ENCODE measurements at places on chromosomes 3 and 15. TPM values are rescaled to one million over a fixed set of nuclear protein-coding genes. Genes with fewer than 3 reads are reported as not detected.

DNA sequence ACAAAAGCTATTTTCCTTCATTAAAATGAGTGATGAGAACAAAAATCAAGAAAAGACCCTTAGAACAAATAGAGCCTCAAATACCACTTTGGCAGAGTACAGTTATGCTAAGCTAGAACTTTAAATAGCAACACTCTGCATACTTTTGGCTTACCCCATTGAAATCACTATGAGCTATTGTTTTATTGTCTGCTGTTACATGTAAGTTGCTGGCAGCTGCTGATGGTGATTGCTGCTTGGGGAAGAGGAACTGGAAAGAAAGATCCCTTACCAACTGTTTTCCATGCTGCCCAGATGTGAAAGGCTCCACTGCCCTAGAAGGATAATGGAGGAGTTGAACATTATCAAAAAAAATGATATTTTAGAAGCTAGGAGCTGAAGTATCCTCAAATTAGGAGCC is 135.4 kb downstream of the SYNPR start:
- DNase-seq: no peak
- H3K27me3 ChIP-seq: no peaks in the 10 kb centered on the region
- no peak overlapping the region for H3K27ac ChIP-seq
- H3K36me3 ChIP-seq: no peaks in the 10 kb centered on the region

GRCh38 chr3:129016720-129017483 is 15.8 kb downstream of the EFCC1 start:
- DNase-seq: peak; percentile 59
- H3K27ac ChIP-seq: peak overlapping the region; percentile 87
- no peaks in the 10 kb centered on the region for H3K27me3 ChIP-seq
- H3K36me3 ChIP-seq: no peaks in the 10 kb centered on the region

DNA sequence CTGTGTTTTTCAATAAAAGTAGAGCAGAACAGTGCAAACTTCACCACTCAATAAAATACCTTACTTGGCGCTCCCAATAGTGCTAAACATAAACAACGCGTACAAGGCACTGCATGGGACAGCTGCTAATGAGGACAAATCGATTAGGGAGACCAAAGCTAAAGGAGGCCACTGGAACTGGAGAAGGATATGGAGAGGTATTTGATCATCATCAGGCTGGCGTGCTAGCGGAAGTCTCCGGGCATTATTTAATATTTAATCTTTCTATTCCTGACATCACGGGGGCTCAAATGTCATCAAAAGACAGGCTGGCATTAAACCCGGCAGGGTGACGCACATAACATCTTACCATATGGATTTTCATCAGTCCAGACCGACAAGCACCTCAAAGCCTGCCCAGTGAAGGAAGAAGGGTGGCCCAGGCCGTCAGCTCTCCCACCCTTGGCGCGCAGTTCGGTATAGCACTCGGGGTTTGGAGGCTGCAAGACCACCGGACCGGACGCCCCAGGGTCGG is 604 bp downstream of the CCPG1 start:
- H3K4me3 ChIP-seq: peak overlapping the region; percentile 91
- no peaks in the 10 kb centered on the region for H3K36me3 ChIP-seq
- no peak for DNase-seq
- no peaks in the 10 kb centered on the region for H3K27me3 ChIP-seq
- peaks cover 40% of the 10 kb centered on the region for H3K4me1 ChIP-seq

DNA sequence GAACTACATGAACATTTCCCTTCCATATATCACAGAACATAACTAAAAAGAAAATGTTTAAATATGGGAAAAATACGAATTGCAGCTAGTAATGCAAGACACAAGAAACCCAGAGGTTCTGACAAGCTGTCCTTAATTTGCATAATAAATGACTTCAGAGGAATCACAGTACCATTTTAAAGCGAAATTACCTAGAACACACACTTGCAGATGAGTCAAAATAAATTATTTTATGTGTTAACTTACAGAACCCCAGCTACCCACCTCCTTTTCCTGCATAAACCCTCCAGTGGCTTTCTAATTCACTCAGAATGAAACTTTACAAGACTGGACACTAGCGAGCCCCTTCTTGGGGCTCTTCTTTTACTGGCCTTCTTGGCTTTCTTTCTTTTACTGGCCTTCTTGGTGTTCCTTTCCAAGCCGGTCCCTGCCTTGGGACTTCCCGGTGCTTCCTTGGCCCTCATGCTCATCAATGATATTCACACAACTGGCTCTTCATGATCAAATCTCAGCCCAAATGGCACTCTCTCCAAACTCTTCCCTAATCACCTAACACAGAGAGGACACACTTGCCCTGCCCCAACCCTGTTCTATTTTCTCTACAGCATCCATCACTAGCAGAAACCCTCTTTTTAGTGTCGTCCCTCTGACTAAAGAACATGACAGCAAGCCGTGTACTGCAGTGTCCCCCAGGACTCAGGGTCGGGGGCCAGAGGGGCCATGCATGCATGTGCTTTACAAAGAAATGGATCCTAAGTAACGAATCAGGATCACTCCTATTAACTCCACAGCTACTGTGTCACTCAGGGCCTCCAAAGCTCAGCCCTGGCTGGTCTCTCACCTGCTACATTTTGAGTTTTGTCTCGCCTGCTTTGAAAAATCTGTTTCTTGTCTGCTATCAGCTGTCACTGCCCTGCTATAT is 4.8 kb downstream of the CHSY1 start:
- peaks cover 84% of the 10 kb centered on the region for H3K4me1 ChIP-seq
- H3K27ac ChIP-seq: peak overlapping the region; percentile 67
- peaks cover 72% of the 10 kb centered on the region for H3K36me3 ChIP-seq

GRCh38 chr15:86044981-86045380 is 34.7 kb upstream of the AGBL1 start:
- no peak overlapping the region for H3K4me3 ChIP-seq
- no peak for DNase-seq
- no peaks in the 10 kb centered on the region for H3K4me1 ChIP-seq
- H3K27ac ChIP-seq: no peak overlapping the region

The ATRIP gene
- 13.4 TPM for total RNA-seq

The ALDH1A3 gene
- not detected for total RNA-seq

The BSN gene
- 0.03 TPM for total RNA-seq

The INAFM2 gene
- 8.9 TPM for total RNA-seq

DNA sequence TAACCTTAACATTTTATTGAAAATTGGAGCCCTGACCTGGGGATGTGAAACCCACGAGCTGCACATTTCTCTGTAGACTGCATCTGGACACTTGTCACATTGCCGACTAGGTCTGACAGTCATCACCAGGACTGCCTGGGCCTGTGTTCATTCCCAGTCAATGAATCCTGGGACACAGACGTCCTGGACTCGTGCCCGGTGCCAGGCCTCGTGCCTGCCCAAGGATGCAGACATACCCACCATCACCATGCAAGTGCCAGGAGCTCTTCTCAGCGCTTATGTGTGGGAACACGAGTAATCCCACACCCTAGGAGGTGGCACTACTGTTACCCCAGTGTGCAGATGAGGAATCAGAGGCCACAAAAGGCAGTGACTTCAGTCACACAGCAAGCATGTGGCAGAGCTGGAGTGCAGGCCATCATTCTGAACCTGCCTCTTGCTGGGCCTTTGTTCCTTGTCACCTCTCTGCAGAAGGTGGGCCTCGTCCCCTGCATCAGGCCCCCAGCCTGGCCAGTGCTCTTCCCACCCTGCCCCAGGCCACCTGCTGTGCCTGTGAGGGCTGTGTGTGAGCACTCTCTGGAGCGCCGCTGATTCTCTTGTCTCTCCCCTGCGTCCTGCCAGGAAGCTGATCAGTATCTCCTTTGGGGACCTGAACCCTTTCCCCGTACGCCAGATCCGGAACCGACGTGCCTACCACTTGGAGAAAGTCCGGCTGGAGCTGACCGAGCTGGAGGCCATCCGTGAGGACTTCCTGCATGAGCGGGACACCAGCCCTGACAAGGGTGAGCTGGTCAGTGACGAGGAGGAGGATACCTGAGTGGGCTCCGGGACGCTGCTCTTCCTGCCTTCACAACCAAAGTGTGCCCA is 58.5 kb downstream of the ADAMTS7 start:
- no peaks in the 10 kb centered on the region for H3K36me3 ChIP-seq
- no peaks in the 10 kb centered on the region for H3K27me3 ChIP-seq
- H3K27ac ChIP-seq: no peak overlapping the region
- H3K4me1 ChIP-seq: peaks cover 14% of the 10 kb centered on the region
- no peak overlapping the region for H3K4me3 ChIP-seq
- DNase-seq: no peak

DNA sequence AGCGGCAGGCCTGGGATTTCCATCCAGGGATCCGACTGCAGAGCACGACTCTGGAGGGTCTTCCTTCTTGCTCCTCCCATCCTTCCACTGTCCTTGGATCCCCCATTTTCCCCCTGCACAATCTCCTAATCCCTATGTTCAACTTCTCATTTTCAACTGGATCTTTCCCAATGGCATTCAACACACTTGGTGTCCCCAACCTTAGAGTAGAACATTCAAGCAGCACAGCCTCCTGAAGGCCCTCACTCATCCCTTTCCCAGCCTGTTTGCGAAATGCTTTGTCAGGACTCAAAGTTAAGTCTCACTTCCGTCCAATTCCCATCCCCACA is 32.3 kb downstream of the RPN1 start:
- H3K4me1 ChIP-seq: peaks cover 51% of the 10 kb centered on the region
- peaks cover 51% of the 10 kb centered on the region for H3K36me3 ChIP-seq
- no peak for DNase-seq
- H3K27me3 ChIP-seq: no peaks in the 10 kb centered on the region

- no peak overlapping the region for H3K4me3 ChIP-seq
- DNase-seq: no peak
- no peaks in the 10 kb centered on the region for H3K4me1 ChIP-seq
- no peaks in the 10 kb centered on the region for H3K27me3 ChIP-seq
- H3K36me3 ChIP-seq: no peaks in the 10 kb centered on the region
- no peak overlapping the region for H3K27ac ChIP-seq
Observed at GRCh38 chr3:41579861-41580260, 380.6 kb downstream of the CTNNB1 start.

The RTP1 gene
- total RNA-seq: not detected

DNA sequence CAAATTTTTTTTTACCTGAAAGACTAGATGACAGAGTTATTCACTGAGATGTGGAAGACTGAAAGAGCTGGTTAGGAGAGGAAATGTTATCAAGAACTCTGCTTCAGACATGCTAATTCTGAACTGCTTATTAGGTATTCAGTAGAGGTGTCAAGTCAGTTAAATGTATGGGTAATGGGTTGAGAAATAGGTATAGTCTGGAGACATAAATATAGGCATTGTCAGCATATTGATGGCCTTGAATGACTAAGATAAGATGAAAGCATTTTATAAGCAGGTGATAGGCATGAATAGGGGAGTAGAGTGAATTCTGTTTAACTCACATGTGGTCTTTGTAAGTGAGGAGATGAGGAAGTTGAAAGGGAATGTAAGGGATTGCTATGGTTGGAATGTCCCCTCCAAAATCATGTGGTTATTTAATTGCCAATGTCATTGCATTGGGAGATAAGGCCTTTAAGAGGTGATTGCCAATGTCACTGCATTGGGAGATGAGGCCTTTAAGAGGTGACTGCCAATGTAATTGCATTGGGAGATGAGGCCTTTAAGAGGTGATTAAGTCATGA is 904.2 kb downstream of the CADM2 start:
- no peaks in the 10 kb centered on the region for H3K4me1 ChIP-seq
- H3K36me3 ChIP-seq: no peaks in the 10 kb centered on the region
- H3K4me3 ChIP-seq: no peak overlapping the region
- H3K27ac ChIP-seq: no peak overlapping the region
- DNase-seq: no peak
- H3K27me3 ChIP-seq: no peaks in the 10 kb centered on the region

GRCh38 chr3:45105855-45106671 is 40.1 kb downstream of the CDCP1 start:
- peaks cover 73% of the 10 kb centered on the region for H3K4me1 ChIP-seq
- peaks cover 27% of the 10 kb centered on the region for H3K36me3 ChIP-seq
- peaks cover 22% of the 10 kb centered on the region for H3K27me3 ChIP-seq

The RASGRP1 gene
- 200 TPM for total RNA-seq

DNA sequence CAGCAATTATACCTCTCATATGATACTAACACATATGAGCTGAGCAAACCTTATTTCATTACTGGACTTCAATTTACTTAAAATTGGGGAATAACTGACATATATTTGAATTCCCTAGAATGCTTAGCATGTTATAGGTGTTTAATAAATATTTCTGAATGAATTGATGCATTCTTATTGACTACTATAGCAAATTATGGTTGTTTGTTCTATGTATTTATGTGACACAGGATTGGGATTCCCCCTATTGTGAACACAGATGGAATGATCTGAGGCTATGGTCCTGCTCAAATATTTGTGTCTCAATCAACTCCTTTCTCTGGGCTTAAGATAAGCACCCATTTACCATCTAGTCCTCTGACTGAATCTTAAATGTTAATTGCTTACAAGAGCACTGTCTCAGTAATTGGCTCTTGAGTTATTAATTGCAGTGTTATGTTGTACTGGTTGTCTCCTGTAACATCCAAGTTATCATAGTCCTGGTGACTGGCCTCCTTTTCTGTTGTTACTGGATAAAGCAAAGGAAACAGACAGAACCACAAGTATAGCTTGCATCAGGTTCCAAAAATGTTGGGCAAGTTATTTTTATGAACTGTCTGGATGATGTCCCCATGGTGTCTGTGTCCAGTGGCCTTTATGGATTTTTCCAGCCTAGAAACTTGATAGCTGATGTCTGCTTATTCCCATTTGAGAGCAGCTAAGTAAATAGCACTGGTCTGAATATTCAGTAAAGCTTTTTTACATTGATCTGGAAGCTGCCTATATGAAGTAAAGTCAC is 2.3 kb upstream of the UACA start:
- H3K27me3 ChIP-seq: peaks cover 53% of the 10 kb centered on the region
- no peak overlapping the region for H3K27ac ChIP-seq
- H3K4me1 ChIP-seq: peaks cover 23% of the 10 kb centered on the region
- H3K4me3 ChIP-seq: no peak overlapping the region
- no peaks in the 10 kb centered on the region for H3K36me3 ChIP-seq

The KCNH8 gene
- total RNA-seq: not detected

The GPR160 gene
- 13.8 TPM for total RNA-seq

GRCh38 chr3:127457094-127457475 is 133.4 kb downstream of the TPRA1 start:
- peaks cover 58% of the 10 kb centered on the region for H3K27me3 ChIP-seq
- H3K4me1 ChIP-seq: no peaks in the 10 kb centered on the region
- H3K4me3 ChIP-seq: no peak overlapping the region
- DNase-seq: no peak
- H3K27ac ChIP-seq: no peak overlapping the region

- no peak overlapping the region for H3K4me3 ChIP-seq
- peaks cover 3% of the 10 kb centered on the region for H3K27me3 ChIP-seq
- no peak overlapping the region for H3K27ac ChIP-seq
- H3K4me1 ChIP-seq: peaks cover 27% of the 10 kb centered on the region
Observed at GRCh38 chr15:52683580-52683979, 4.4 kb upstream of the ATOSA start.

GRCh38 chr15:74402337-74402841 is 31.4 kb downstream of the SEMA7A start:
- H3K4me3 ChIP-seq: no peak overlapping the region
- peaks cover 68% of the 10 kb centered on the region for H3K4me1 ChIP-seq
- H3K27me3 ChIP-seq: no peaks in the 10 kb centered on the region
- DNase-seq: no peak
- no peaks in the 10 kb centered on the region for H3K36me3 ChIP-seq

The GOLGA8T gene
- not detected for total RNA-seq

- H3K36me3 ChIP-seq: no peaks in the 10 kb centered on the region
- H3K4me1 ChIP-seq: no peaks in the 10 kb centered on the region
- DNase-seq: no peak
Observed at GRCh38 chr3:20776286-20776685, 590.3 kb upstream of the SGO1 start.

The FGD5 gene
- not detected for total RNA-seq
